ENCODE measurements at places on chromosomes 6 and 20. TPM values are rescaled to one million over a fixed set of nuclear protein-coding genes. Genes with fewer than 3 reads are reported as not detected.

DNA sequence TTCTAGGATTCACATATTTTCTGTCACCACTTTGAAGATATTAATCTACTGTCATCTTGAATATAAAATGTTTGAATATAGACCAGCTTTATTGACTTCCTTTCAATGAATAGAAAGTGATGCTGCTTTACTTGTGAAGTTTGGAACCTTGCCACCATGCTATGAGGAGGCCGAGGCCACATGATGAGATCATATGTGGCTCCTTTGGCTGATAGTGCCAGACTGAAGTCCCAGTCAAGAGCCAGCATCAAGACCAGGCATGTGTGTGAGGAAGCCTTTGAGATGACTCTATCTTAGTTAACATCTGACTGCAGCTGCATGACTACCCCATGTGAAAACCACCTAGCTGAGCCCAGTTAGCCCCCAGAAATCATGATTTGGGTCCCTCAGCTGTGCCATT, 169.5 kb downstream of the OTOR start:
- H3K27me3 ChIP-seq: no peaks in the 10 kb centered on the region
- H3K4me1 ChIP-seq: no peaks in the 10 kb centered on the region
- no peak overlapping the region for H3K4me3 ChIP-seq
- no peak overlapping the region for H3K27ac ChIP-seq

The MYBL2 gene
- 0.94 TPM for total RNA-seq

GRCh38 chr6:154410619-154411072, 54.0 kb upstream of the IPCEF1 start:
- H3K4me3 ChIP-seq: no peak overlapping the region
- peak; percentile 80 for DNase-seq
- peak overlapping the region; percentile 0 for H3K27ac ChIP-seq
- H3K4me1 ChIP-seq: peaks cover 2% of the 10 kb centered on the region
- H3K27me3 ChIP-seq: no peaks in the 10 kb centered on the region

DNA sequence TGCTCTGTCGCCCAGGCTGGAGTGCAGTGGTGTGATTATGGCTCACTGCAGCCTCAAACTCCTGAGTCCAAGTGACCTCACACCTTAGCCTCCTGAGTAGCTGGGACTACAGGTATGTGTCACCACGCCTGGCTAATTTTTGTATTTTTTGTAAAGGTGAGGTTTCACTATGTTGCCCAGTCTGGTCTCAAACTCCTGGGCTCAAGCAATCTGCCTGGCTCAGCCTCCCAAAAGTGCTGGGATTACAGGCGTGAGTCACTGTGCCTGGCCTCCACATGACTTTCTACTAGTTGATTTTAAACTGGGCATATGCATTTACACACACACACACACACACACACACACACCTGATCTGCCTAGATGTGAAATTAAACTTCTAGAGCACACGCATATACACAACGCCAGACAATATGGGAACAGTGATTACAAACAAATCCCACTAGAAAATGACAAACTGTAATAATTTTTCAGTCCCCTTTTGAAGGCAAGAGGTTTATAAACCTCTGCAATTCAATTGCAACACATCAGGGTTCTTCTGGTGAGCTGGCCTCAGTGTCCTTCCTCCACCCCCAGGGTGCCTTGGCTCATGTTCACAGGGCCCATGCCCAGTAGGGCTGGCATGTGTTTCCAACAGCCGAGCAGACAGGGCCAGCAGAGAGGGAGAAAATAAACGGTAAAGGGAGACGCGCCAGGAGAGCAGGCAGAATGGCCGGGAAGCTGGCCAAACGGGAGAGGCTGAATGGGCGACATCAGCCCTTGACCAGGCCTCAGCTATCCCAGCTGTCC, 31.2 kb downstream of the PARD6B start:
- no peaks in the 10 kb centered on the region for H3K27me3 ChIP-seq
- peak overlapping the region; percentile 50 for H3K27ac ChIP-seq
- H3K4me1 ChIP-seq: peaks cover 2% of the 10 kb centered on the region
- H3K36me3 ChIP-seq: no peaks in the 10 kb centered on the region
- H3K4me3 ChIP-seq: no peak overlapping the region

DNA sequence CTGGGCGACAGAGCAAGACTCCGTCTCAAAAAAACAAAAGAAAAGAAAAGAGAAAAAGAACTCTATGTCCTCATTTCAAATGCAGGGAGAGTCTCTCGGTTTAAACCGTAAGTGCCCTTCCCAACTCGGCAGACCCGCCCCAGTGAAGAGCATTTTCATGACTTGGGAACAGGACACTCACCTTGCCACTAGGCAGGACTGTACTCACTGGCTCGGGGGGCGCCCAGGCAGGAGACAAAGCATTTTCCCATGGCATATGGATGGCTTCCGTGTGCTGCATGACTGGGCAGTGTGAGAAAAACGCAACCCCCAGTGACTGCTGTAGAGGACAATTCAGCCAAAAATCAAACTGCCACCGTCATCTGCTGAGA, 23.7 kb upstream of the MRGBP start:
- no peaks in the 10 kb centered on the region for H3K4me1 ChIP-seq
- no peaks in the 10 kb centered on the region for H3K27me3 ChIP-seq
- H3K4me3 ChIP-seq: no peak overlapping the region
- DNase-seq: peak; percentile 9

The C6orf15 gene
- not detected for total RNA-seq

GRCh38 chr20:24106150-24106800, 117.7 kb upstream of the GGTLC1 start:
- DNase-seq: no peak
- no peak overlapping the region for H3K4me3 ChIP-seq
- H3K36me3 ChIP-seq: no peaks in the 10 kb centered on the region
- H3K27me3 ChIP-seq: no peaks in the 10 kb centered on the region

DNA sequence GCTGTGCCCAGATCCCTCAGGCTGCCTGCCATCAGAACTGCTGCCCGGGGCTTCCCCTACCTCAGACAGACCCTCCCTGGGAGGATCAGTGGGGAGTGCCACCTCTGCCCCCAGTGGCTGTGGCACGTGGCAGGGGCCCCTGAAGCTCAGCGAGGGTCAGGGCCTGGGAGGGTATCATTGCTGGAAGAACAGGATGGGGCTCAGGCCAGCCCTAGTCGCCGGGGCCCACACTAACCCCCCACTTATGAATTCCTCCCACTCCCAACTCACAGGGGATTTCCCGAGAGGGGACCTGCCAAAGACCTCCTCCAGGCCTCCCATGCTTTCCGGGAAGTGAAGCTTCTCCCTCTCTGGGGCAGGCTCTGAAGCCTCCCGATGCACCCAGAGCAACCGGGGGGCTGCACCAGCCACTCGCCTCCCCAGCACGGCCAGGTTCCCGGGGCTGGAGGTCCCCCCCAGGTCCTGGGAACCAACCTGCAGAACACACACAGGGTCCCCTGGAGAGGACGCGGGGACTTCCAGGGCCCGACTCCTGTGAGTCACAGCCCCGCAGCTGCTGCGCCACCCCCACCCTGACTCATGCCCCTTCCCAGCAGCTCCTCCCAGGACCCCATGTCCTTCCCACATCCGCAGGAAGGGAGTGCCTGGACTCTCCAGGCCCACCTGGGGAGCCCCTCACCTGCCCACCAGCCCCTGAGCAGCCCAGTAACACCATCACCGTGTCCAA, 2.5 kb downstream of the TNFRSF6B start:
- H3K27me3 ChIP-seq: no peaks in the 10 kb centered on the region
- peak; percentile 94 for DNase-seq
- no peaks in the 10 kb centered on the region for H3K4me1 ChIP-seq
- no peak overlapping the region for H3K4me3 ChIP-seq
- H3K27ac ChIP-seq: no peak overlapping the region
- no peaks in the 10 kb centered on the region for H3K36me3 ChIP-seq

- no peaks in the 10 kb centered on the region for H3K4me1 ChIP-seq
- no peak for DNase-seq
- no peak overlapping the region for H3K4me3 ChIP-seq
- H3K27me3 ChIP-seq: no peaks in the 10 kb centered on the region
Measured at GRCh38 chr6:150940941-150941340, 75.4 kb downstream of the MTHFD1L start.

All from aorta (tissue), 5 donors.